ENCODE measurements at places on chromosomes 5 and 9. TPM values are rescaled to one million over a fixed set of nuclear protein-coding genes. Genes with fewer than 3 reads are reported as not detected.

The IFNK gene
- not detected for total RNA-seq

The SHISAL2B gene
- total RNA-seq, result not detected

The SLC6A7 gene
- not detected for total RNA-seq

The PPIC gene
- 104 TPM for total RNA-seq

The EQTN gene
- not detected for total RNA-seq

The MAML1 gene
- total RNA-seq, result 29.9 TPM

The SPATA6L gene
- 0.46 TPM for total RNA-seq

The GAS1 gene
- 70.0 TPM for total RNA-seq

The PCDHA9 gene
- total RNA-seq, result 2.0 TPM

The GLDC gene
- total RNA-seq, result 0.44 TPM

The CDHR2 gene
- total RNA-seq, result 0.46 TPM

The RGS14 gene
- 10.1 TPM for total RNA-seq

The DOK3 gene
- total RNA-seq, result 7.7 TPM

The TRPM6 gene
- 0.02 TPM for total RNA-seq

The CAST gene
- 137 TPM for total RNA-seq

The STPG3 gene
- total RNA-seq, result not detected

The TXNDC8 gene
- not detected for total RNA-seq

The NRG2 gene
- total RNA-seq, result 0.13 TPM

The VCAN gene
- total RNA-seq, result 710 TPM

The INSL6 gene
- not detected for total RNA-seq

The UBLCP1 gene
- 31.7 TPM for total RNA-seq

The ANKRD31 gene
- 0.10 TPM for total RNA-seq

The LHX2 gene
- not detected for total RNA-seq

The OTP gene
- total RNA-seq, result not detected

The TMEM174 gene
- not detected for total RNA-seq

The SPATA31E1 gene
- total RNA-seq, result not detected

The FGD3 gene
- not detected for total RNA-seq

The TAF1L gene
- not detected for total RNA-seq

The BTNL8 gene
- not detected for total RNA-seq

The SLC46A2 gene
- total RNA-seq, result not detected

The GGTA1 gene
- 0.46 TPM for total RNA-seq

The CERCAM gene
- total RNA-seq, result 280 TPM

The NTMT1 gene
- total RNA-seq, result 32.6 TPM

The GPR150 gene
- 0.33 TPM for total RNA-seq

The MSANTD3 gene
- 54.0 TPM for total RNA-seq

The PRRT1B gene
- not detected for total RNA-seq

The BARHL1 gene
- total RNA-seq, result not detected

The ADAMTSL1 gene
- 1.0 TPM for total RNA-seq

The OMD gene
- 148 TPM for total RNA-seq

The PDGFRB gene
- 499 TPM for total RNA-seq

The CAMLG gene
- total RNA-seq, result 36.1 TPM

The SLC6A3 gene
- not detected for total RNA-seq

The CSF2 gene
- total RNA-seq, result not detected

The IL3 gene
- total RNA-seq, result not detected

The C7 gene
- total RNA-seq, result not detected

The LRRC70 gene
- 0.20 TPM for total RNA-seq

The OCLN gene
- total RNA-seq, result 3.2 TPM

The TNFSF8 gene
- total RNA-seq, result not detected

The ERBIN gene
- total RNA-seq, result 58.6 TPM

The PPP1R2B gene
- total RNA-seq, result not detected

The HIGD2A gene
- 70.3 TPM for total RNA-seq

The PTPRD gene
- total RNA-seq, result 5.7 TPM

Measured in chondrocyte (in vitro differentiated cells).